ENCODE measurements at places on chromosomes 5 and 9.

DNA sequence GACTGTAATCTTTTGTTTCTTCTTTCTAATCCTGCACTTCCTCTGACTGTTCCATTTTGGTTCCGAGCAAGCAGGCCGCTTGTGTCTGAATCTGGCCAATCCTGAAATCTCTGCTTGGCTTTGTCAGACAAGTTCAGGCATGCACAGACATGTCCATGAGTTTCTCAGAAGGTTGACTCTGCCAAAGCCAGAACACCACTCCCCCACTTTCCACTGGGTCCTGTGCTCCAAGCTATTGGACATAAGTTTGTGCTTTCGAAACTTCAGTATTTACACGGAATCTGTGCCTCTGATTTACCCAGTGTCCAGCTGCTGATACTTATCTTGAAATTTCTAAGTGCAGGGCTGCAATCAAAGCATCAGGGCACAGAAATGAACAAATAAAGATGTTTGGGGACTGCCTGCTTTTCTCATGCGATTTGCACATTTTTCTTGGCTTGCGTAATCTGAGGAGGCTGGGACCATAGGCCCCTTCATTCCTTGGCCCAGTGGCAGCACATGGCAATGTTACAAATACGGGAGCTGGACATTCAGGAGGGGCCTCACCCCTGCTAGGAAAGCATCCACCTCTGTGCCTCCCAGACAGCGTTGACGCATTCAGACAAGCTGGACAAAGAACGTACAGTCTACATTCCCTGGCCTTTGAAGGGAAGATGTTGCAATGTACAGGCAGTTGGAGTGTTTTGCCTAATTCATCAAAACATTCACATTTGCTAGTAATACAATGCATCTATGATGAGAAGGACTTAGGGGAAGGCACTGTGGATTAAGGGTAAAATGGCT is 209.2 kb upstream of the PAPPA start:
- no peak for DNase-seq

- no peak for DNase-seq
Observed at GRCh38 chr5:78317515-78317914, 23.0 kb upstream of the AP3B1 start.

- no peak for DNase-seq
Observed at GRCh38 chr5:151060742-151061141, 20.1 kb downstream of the TNIP1 start.

GRCh38 chr9:124098141-124098905 is 86.8 kb downstream of the LHX2 start:
- DNase-seq = no peak

- DNase-seq = no peak
Observed at GRCh38 chr9:36640771-36641381, 68.2 kb downstream of the MELK start.

- no peak for DNase-seq
Observed at GRCh38 chr5:158559643-158560042, 540.1 kb downstream of the EBF1 start.

DNA sequence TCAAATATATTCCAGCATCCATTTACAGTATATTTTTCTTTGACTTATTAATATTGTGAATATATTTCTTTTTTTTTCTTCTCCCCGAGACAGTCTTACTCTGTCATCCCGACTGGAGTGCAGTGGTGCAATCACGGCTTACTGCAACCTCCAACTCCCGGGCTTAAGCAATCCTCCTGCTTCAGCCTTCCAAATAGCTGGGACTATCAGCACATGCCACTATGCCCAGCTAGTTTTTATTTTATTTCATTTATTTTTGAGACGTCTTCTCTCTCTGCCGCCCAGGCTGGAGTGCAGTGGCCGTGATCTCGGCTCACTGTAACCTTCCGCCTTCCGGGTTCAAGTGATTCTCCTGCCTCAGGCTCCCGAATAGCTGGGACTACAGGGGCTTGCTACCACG is 7.4 kb upstream of the GLIPR2 start:
- no peak for DNase-seq

DNA sequence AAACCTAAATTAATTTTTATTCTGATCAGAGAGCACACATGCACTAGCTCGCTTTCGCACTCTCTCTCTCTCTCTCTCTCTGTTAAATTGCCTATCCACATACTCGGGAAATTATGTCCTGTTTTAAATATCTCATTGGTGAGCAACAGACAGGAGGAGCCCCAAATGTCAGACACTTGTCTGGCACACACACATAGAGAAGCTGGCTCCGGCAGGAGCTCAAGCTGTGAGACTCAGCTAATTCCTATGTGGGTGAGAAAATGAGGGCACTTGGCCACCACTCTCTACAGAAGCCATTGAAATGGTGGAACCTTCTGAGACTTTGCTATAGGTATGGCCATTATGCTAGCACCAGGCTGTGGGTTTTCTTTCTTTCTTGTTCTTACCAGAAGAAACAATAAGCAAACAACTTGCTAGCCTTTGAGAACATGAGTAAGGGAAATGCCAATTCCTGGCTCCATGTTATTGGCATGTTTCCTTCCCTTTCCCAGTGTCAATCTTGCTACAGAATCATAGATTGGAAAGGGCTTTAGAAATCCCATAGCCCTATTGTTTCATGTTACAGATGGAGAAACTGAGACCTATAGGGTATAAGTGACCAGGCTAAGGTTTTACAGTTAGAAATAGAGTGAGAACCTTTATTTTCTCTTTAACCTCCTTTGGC is 9.0 kb downstream of the RFX3 start:
- DNase-seq = no peak

GRCh38 chr9:108316066-108316465 is 539.7 kb downstream of the ACTL7B start:
- no peak for DNase-seq

- no peak for DNase-seq
Observed at GRCh38 chr9:20402273-20402875, 219.9 kb downstream of the MLLT3 start.

DNA sequence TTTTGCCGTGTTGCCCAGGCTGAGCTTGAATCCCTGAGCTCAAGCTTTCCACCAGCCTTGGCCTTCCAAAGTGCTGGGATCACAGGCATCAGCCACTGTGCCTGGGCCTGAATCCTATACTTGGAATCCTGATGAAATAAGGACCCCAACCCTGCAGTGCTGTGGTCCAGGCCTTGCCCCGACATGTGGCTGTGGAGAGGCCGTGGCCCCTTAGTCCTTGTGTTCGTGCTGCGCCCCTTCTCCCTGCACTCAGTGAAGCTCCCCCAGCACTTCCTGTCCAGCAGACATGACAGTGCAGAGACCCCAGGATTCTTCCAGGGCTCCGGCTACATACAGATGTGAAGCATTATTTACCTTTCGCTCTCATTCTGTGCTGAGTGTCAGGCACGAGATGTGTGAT is 52.9 kb downstream of the EHMT1 start:
- DNase-seq = no peak

DNA sequence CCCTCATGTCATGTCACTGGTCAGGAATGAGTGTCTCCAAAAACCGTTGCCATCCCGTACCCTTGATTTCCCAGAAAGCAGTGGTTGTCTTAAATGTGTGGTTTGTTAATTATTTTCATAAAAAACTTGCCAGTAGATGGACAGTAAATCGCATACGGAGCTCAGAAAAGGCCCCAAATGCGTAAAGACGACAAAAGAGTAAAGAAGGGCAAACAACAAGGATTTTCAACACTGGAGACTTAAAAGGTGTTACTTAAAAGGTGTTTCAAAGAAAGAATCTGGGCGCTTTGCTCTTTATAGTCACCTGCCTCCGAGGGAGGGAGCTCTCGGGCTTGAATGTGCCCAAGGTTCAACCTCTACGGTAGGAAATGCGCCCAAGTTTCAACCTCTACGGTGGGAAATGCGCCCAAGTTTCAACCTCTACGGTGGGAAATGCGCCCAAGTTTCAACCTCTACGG is 734 bp downstream of the KIF27 start:
- DNase-seq = no peak

GRCh38 chr9:15349892-15350761 is 43.1 kb upstream of the TTC39B start:
- DNase-seq = peak; percentile 2

DNA sequence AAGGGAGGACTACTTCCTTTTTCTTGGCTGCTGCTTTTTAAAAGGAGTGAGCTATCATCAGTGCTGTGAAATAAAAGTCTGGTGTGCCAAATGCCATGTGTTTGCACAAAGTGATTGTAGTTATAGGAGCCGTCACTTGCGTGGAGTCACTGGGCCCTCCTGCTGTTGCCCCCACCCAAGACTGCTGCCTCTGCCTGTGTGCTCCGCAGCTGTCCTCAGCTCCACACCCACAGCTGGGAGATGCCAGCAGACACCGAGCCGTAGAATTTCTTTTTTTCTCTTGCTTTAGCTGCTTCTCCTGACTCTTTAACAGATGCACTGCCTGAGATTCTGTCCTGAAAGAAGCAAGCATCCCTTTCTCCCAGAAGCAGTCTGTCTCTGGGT is 9.8 kb upstream of the GLE1 start:
- no peak for DNase-seq

GRCh38 chr9:33765411-33765810 is 29.9 kb upstream of the PRSS3 start:
- no peak for DNase-seq

- no peak for DNase-seq
Observed at GRCh38 chr9:37963936-37964739, 60.2 kb upstream of the SLC25A51 start.

All from activated CD4-positive, alpha-beta T cell treated with anti-CD3 and anti-CD28 coated beads, Interleukin-2, amount 50 U/mL, for 24 hours (primary cell).